HCT116 (cell line): ENCODE measurements at places on chromosomes 12 and 14.

DNA sequence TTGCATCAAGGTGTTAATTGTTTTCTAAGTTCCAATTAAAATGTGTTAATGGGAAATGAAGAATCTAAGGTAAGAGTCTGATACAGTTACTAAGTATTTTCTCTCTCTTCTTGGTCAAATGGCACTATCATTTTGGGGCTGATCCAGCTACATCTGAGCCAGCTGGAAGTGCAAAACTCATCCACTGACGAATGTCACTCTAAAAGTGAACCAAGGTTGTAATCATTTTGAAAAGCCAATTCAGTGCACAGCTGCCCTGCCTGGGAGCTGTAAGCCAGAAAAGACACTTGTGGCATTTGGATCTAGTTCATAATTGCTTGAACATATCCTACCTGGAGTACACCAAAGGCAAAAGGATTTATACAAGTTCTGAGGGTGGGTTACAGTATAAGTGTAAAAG lies 1011.3 kb downstream of the AACS start:
- no peak for DNase-seq

DNA sequence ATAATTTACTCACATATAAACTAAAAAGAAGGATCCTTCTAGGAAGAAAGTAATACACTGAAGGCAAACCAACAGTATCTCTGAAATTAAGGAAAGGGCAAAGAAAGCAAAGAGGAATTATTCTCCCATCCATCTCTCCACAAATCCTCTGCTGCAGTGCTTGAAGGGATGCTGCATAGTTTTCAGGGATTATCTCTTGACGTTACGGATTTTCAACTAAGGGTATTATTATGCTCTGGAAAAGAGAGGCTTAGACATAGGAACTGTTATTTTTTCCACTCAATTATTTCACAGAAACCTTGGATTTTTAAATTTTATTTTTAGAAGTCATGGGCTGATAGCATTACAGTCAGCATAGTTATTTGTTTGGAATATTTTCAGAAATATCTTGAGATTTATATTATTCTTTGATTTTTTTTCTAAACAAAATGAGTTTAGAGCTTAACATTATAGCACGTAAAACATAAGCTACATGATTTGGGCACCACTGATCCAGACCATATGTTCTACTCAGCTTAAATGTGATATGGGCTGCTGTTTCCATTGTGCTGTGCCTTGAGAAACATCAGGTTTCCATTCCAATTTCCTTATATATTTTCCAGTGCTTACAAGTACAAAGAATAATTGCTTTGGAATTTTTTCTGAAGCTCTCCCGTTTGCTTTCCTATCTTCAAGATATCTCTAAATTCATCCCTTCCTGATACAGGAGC lies 57.9 kb upstream of the DCN start:
- DNase-seq = no peak

GRCh38 chr14:76257111-76257803 lies 105.5 kb downstream of the GPATCH2L start:
- DNase-seq = no peak

DNA sequence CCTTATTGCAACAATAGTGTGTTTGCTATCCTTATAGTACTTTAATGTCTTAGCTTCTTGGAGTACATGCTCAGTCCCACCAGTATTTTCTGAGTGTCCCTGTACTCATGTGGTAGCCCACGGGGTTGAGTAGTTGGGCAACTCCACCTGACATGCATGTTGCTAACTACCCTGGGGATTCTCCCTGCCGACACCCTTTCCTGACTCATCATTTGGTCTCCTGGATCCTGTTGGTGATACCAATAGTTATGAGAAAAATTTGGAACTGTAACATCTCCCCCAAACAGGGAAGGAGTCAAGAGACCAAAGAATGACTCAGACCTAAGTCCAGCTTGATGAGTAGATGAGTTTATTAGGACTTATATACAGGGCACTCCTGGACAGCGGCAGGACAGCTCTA lies 101.6 kb downstream of the BRMS1L start:
- no peak for DNase-seq

DNA sequence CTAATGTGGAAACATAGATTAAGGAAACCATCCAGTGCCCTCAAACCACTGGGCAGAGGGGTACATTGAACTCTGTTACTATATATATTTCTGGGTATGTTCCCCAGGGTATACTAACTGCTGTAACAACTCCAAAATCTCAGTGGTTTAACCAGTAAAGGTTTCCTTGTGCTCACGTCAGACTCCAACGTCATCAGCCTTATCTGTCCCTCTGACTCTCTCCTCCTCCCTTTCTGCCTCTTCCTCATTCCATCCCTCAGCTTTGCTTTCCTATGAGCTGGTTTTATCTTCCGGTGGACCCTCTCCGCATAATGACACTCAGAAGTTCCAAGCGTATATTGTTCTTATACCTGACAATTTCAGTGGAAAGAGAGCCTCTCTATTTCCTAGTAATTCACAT lies 21.2 kb upstream of the SMCO2 start:
- DNase-seq = no peak

GRCh38 chr12:132588319-132588718 lies 22.1 kb downstream of the LRCOL1 start:
- DNase-seq = no peak

- DNase-seq = no peak
These were observed 273.3 kb downstream of the ALG10 start for GRCh38 chr12:34295366-34296142.

DNA sequence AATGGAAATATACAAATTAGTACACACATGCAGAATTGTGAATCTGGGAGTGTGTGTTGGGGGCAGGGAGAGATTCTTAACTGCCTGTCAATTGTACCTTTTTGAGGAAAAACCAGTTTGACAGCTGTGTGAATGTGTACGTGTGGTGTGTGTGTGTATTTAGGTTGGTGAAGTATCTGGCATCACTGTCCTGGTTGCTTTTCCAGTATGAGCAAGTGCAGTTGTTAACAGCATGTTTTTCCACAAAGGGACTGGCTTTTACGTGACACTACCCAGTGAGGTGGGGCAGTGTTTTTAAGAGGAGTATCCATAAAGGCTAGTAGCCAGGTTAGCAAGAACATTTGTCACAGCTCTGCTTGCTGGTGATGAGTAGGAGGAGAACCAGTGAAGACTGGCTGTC lies 56.1 kb downstream of the DAAM1 start:
- no peak for DNase-seq

- no peak for DNase-seq
These were observed 5.9 kb downstream of the ITGB7 start for GRCh38 chr12:53201177-53201541.

- DNase-seq = no peak
These were observed 95.9 kb downstream of the PHLDA1 start for GRCh38 chr12:75935539-75936242.

DNA sequence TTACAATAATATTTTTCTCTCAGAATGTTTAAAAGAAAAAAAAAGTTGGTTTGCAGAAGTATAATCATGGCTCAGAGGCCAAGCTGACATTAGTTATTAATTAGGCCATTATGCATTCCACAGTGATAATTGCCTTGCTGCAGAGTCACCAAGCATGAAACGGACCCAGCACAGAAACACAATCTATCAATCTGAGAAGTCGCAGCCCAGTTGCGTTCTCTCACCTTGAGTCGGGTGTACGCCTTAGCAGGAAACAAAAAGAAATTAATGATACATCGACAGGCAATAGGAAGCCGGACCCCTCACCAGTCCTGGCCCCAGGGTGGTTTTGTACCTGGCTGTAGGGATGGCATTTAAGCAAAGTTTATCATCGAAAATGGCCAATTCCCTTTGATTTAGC lies 129.7 kb downstream of the PHETA1 start:
- DNase-seq = no peak

GRCh38 chr14:32201193-32201815 lies 541 bp upstream of the RNU6-7 start:
- DNase-seq = no peak

DNA sequence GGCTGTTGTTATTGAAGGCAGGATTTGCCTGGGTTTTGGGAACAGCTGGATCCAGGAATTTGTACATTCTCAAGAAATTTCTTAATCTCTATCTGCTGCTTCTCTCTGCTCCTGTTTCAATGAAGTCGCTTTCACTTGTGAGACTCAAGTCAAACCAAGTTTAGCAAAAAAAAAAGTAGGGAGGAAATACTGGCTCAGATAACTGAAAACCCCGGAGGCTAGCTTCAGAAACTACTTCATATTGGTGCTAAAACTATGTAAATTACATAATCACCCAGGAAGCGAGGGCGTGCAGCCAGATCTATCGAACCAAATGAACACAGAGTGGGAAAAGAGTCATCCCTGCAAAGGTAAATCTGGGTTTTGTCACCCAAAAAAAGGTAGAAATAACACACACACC lies 68.3 kb upstream of the FICD start:
- DNase-seq = no peak

GRCh38 chr14:34883954-34884353 lies 8.8 kb upstream of the BAZ1A start:
- DNase-seq = no peak

DNA sequence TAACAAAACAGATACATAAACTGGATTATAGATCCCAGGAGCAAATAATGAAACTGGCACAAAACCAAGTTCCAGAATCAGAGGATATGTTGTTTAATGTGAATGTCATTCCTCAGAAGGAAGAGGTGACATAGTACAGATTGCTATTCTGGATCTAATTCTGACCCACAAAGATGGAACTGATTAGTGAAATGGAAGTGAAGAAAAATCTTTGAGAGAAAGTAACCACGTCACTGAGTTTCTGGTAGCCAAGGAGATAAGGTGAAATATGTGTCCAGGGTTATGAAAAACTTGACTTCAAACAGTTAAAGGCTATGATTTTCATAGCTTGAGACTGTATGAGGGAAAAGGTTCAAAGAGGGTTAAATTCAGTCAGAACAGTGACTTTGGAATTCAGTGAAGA lies 8.3 kb downstream of the OR10AD1 start:
- DNase-seq = no peak

GRCh38 chr14:22271838-22272799 lies 316.9 kb downstream of the DAD1 start:
- DNase-seq = no peak

DNA sequence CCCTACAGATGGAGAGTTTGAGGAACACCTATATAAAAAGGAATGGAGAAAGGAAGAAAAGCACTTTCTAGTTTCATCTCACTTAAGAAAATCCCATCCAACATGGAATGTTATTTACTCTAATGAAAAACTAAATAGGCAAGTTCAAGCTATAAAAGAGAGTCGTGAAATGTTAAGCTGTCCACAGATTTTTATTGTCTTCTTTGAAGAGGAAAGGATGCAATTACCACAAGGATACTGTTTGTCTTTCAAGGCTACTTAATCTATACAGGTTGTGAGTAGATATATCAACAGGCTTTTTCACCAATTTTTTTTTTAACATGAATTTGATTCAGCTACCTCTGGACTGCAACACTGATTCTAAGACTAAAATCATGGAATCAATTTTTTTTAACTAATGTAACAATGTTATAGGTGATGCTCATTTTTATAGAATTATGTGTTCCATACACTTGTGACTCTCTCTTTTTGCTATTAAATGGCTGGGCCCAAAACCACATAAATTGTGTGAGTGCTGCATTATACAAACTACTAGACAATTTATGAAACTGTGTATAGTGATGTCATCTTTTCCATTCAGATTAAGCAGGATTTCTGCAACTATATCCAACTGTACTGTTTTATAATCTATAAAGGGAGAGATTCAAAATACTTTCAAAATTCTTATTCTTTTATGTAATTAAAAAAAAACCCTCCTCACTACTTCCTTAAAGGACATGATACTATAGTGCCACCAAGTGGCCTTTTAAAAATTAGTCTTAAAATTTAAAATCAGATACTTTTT lies 26.8 kb upstream of the BMAL2 start:
- peak; percentile 27 for DNase-seq

- DNase-seq = no peak
These were observed 152.3 kb downstream of the SLC6A15 start for GRCh38 chr12:84760091-84760865.

GRCh38 chr14:79077096-79077495 lies 906.9 kb downstream of the NRXN3 start:
- no peak for DNase-seq

GRCh38 chr12:20822925-20823324 lies 12.4 kb downstream of the SLCO1B3 start:
- DNase-seq = no peak

DNA sequence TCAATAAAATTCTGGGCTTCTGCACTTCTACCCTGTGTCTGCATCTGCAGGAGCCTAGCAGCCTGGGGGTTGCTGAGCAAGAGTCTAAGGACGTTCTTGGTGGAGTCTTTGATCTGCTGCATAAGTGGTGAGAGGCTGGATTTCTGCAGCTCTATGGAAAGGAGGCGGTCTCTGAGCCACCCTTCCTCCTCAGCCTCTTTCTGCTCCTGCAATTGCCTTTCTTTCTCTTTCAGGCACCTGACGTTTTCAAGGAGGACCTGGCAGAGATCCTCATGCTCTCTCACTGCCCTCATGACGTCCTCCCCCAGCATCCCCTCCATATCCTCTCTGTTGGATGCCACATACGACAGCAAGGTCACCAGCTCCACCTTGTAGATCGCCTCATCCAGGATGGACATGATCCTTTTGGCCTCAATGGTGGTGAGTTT lies 13.6 kb upstream of the TPCN1 start:
- no peak for DNase-seq

GRCh38 chr14:70665448-70666360 lies 24.0 kb downstream of the TTC9 start:
- DNase-seq = peak; percentile 45

GRCh38 chr14:64611358-64612020 lies 61.7 kb downstream of the PPP1R36 start:
- DNase-seq = no peak
